Amniotic stem cell (primary cell): ENCODE measurements at places on chromosomes 7 and 10.

GRCh38 chr7:148735141-148735540, 36.4 kb downstream of the CUL1 start:
- no peak for DNase-seq

DNA sequence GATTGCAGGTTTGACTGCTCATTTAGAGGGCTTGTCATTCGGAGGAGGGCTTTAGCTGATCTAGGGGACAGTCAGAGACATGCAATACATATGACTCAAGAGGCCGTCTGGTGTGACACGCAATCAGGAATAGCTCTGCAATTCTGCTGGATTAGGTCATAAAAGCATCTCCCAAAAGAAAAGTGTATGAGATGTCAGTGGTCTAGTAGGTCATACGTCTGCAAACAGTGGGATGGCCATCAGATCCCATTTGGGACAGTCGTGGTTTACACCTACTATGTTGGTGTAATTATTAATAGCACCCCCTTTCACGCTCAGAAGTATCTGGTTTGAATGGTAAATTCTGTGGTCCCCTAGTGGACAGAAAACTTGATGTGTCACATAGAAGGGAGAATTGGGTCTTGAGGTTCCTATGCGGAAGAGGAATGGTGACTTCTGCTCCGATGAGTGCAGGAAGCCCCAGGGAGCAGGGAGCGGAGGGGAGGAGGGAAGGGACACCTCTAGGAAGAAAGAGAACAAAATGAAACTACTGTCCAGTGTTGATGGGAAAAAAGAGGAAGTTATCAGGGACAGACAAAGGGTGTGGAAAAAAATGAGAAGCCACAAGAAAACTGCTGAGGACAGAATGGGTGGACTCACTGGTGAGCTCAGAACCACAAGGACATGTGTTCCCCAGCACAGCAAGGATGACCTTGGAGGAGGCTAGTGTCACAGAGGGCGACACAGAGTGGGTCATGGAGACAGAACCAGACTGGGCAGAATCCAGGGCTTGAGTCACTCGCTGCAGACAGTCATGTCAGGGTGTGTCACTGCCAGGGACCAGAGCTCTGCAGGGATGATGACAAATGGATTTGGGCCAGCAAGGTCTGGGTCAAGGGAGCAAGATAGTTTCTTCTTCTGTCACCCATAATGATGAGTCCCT, 59.9 kb downstream of the MAP3K8 start:
- DNase-seq: no peak

DNA sequence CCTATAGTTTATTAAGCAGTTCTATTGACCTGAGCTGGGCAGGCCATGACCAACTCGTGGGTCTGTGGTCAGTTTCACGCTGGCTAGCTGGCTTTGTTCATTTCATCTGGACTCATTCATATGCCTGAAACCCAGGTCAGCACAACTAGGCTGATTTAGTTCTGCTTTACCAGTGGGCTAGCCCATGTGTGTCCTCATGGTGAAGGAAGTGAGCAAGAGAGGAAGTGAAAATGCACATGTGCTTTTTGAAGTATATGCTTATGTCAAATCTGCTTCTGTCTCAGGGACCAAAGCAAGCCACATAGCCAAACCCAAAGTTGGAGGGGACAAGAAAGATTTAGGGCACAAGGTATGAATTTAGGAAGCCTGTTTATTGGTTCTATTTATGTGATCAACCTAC, 154.5 kb downstream of the RNF133 start:
- DNase-seq: no peak

GRCh38 chr10:43131256-43131655, 7.0 kb upstream of the CSGALNACT2 start:
- no peak for DNase-seq

DNA sequence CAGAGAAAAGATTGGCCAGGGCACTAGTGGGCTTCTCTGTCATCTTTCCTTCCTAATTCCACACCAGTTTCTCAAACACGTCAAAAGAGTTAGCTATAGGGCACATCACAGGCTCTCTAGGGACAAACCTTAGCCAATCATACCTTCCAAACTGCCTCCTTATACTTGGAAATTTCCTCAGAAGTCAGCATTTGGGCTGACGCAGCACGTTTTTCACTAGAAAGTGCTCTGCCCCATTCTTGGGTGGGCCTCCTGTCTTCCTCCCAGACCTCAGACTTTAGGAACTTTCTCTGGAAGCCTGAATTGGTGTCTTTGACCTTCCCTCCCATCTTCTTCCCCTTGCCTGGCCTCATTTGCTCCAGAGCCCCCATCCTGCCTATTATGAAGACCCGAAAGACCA, 11.1 kb downstream of the SFXN3 start:
- DNase-seq: no peak

DNA sequence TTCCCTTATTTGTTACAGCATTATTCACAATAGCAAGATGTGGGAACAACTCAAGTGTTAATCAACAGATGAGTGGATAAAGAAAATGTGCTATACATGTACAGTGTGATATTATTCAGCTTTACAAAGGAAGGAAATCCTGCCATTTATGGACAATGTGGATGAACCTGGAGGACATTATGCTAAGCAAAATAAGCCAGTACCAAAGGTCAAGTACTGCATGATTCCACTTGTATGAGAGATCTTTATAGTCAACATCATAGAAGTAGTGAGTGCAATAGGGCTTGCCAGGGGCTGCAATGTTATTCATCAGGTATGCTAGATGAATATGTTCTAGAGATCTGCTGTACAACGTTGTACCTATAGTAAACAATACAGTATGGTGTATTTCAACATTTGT, 138.5 kb upstream of the AGR3 start:
- DNase-seq: no peak

DNA sequence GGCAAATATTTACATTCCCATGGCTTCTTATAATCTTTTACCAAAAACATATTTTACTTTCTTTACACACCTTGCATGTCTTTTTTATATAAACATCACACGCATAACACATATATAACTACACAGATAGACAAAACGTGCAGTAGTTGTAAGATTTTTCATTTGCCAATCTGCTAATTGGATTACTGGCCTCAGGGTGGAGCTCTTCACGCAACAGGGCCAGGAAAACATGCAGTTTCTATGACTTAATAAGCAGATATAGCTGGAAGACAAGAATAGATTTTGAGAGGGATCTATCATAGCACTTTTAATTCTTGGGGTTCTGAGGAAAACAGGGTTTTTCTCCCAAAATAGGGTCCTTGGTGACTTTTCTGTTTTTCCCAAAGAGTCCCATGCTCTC, 12.7 kb downstream of the ACADSB start:
- no peak for DNase-seq

GRCh38 chr7:74092321-74092963, 8.8 kb downstream of the LIMK1 start:
- DNase-seq: no peak

DNA sequence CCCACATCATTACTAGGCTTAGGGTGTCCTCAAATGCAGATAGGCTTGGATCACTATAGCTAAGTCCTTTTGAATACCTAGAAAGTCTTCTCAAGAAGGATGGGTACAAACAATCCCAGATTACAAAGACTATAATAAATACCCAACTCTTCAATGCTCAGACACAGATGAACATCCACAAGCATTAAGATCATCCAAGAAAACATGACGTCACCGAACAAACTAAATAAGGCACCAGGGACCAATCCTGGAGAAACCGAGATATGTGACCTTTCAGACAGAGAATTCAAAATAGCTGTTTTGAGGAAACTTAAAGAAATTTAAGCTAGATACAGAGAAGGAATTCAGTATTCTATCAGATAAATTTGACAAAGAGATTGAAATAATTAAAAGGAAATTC, 108.0 kb upstream of the PLPP4 start:
- no peak for DNase-seq

DNA sequence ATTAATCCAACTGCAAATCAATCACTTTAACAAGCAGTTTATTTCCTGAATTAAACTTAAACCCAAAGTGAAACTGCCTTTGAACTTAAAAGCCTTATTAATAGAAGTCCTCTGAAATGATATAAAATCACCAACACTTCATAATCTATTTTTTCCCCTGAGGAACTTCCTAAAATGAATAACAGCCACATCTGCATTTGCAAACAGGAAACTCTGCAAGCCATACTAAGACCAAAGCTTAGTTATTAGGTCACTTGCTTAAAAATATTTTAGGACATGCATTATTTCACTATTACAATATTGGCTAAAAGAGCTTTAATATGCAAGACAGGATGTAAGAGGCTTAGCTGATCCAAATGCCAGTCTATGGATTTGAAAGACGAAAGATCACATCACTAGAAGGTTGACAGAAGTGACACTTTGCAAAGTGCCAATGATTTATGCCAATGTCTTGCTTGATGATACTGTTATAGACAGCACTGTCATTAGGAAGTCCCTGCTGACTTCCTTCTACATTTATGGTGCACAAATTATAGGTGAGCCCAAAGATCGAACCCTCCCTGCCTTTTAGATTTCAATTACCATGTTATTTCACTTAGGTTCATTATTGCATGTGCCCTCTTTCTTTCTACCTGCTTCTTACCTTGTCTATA, 99.9 kb upstream of the SKAP2 start:
- no peak for DNase-seq

DNA sequence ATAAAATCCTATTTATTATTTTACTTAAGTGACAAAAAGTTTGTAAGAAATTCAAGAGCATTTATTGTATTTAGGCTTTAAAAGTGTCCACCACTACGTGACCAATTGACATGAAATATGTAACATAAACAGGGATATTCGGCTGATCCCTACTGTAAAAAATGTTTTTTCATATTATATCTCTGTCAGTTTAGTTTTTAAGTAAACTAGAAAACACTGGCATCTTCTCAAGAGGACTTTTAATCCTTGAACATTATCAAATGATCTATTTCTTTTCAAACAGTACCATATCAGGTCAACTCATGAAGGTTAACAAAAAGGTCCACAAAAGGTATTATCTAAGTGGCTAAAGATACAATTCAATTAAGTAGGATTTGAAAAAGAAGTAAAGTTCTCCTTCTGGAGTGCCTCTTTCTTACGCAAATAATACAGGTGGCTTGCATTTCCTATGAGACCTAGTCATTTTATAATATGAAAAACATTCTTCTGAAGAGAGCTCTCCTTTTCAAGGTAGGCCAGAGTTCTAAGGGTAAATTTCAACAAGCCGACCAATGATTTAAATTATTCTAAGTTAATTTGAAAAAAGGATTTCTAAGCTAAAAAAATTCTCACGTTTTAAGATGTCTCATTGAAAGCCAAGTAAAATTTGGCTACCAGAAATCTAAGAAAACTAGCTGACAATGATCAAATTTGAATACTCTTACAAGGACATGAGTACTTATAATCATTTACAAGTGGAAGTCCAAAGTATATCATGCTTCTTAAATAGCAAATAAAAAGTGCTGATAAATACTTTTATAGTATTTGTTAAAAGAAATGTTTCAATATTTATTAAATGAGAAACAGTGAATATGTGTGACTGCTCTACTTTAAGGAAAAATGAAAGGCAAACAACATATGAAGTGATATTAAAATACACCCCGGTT, 133.5 kb downstream of the NRBF2 start:
- no peak for DNase-seq

DNA sequence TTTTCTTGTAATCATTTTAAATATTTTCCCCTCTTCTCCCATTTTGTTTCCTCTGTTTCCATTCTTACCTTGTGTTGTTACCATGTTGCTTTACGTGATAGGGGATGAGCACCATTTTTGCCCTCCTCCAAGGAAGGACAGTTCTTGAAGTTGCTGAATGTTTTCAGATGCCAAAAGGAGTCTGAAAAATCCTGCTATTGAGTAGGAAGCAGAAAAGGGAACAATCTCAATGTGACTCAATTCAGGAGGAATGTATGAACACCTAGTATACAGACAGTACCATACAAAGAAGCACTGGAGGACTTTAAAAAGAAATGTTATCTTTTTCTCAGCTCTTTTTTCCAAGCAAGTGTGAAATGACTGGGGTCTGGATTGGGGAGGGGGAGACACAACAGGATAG, 5.1 kb upstream of the NAMPT start:
- no peak for DNase-seq

DNA sequence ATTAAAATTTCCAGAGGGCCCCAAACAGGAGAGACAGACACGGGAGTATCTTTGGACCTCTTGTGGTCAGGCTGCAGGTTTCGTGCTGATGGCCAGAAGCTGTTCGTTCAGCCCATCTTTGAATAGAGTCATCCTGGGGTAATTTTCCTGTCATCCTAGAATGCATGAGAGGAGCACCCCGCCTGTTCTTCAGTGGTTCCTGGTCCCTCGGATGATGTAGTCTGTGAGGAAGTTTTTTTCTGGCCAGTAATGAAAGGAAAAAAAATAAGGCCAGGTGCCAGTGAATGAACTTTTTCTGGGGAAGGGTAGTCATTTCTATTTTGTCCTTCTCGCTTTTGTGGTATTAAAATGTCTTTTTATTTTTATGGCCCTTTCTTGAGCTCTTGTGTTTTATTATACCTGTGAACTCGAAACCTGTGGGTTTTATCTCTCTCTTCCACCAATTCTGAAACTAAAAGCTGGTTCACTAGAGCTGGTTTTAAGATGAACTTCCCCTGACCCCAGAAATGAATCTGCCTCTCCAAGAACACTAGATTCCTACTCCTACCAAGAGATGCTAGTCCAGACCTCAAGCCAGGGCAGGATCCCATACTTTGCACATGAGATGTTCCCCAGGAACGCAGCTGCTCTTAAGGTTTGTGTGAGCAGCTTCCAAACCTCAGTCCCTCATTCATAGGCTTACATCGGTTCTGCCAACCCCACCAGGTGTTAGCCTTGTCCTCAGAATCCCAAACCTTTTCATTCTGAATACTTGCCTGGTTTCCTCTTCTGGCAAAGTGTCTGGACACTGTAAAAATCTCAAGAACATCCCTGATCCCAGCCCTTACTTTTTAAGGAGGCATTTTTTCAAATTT, 15.4 kb upstream of the MEST start:
- no peak for DNase-seq

DNA sequence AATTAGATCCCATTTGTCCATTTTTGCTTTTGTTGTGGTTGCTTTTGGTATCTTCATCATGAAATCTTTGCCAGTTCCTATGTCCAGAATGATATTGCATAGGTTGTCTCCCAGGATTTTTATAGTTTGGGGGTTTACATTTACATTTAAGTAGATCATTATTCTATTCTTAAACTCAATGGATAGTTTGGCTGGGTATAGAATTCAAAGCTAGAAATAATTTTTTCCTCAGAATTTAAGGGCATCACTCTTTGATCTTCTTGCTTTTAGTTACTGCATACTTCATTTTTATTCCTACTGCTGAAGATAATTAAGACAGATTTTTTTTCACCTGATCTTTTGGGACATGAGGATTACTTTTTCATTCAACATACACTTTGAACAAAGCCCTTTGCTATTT, 29.8 kb downstream of the SFR1 start:
- DNase-seq: no peak

- DNase-seq: no peak
Observed at GRCh38 chr7:142088022-142088714, 23.4 kb upstream of the MGAM2 start.

- DNase-seq: no peak
Observed at GRCh38 chr7:101241443-101242349, 3.2 kb downstream of the FIS1 start.

GRCh38 chr10:126130271-126130710, 233.9 kb downstream of the FANK1 start:
- no peak for DNase-seq

- DNase-seq: no peak
Observed at GRCh38 chr7:46072722-46073121, 151.7 kb upstream of the IGFBP3 start.
